Esophagus squamous epithelium (tissue), 5 donors: ENCODE measurements at places on chromosomes 3 and 15. TPM values are rescaled to one million over a fixed set of nuclear protein-coding genes. Genes with fewer than 3 reads are reported as not detected.

The OR5K2 gene
- not detected for total RNA-seq

The PDZRN3 gene
- 54.9 TPM for total RNA-seq

The GATA2 gene
- total RNA-seq: 1.7 TPM

The DUOX2 gene
- 19.3 TPM for total RNA-seq

The SEMA4B gene
- total RNA-seq: 109 TPM

The KLHL40 gene
- total RNA-seq: not detected

The CACNA2D2 gene
- total RNA-seq: 0.57 TPM

The FURIN gene
- 27.7 TPM for total RNA-seq

The GMNC gene
- total RNA-seq: not detected

The CFAP20DC gene
- total RNA-seq: 9.8 TPM

The GABRG3 gene
- total RNA-seq: 0.08 TPM

The MAP4 gene
- 74.3 TPM for total RNA-seq

The C2CD4B gene
- total RNA-seq: 0.15 TPM

- no peak for DNase-seq
Measured at GRCh38 chr3:129705274-129705673, 98.8 kb upstream of the PLXND1 start.

DNA sequence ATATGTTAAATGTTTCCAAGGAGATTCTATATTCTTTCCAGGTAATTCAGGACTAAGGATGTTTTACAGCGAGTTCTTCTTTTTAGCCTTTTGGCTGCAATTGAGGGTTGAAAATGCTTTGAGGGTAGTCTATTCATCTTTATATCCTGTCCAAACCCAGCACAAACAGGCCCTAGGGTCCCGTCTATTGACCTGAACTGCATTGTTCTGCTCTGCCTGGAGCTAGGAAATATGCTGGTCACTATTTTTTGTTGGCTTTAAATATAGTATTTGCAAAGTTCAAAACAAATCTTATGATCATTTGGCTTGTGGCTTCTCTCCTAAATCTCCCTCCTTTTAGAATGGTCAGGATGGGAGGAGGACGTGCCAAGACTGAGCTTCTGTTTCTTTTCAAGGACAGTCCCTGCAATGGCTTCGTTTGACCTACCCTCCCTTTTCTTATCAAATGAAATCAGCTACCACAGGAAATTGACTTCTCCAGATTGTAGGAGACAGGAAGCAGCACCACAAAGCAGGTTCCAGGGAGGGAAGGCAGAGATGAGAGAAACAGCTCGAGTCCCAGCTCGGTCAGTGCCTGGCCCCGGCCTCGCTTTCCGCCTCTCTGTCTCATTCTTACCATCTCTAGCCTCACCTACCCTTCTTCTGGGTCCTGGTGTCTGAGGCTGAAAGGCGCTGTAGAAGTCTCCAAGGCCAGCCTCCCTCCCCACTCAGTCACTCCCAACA, 27.6 kb upstream of the NRROS start:
- DNase-seq: no peak

- DNase-seq: no peak
Measured at GRCh38 chr3:129446926-129447325, 6.9 kb downstream of the IFT122 start.

DNA sequence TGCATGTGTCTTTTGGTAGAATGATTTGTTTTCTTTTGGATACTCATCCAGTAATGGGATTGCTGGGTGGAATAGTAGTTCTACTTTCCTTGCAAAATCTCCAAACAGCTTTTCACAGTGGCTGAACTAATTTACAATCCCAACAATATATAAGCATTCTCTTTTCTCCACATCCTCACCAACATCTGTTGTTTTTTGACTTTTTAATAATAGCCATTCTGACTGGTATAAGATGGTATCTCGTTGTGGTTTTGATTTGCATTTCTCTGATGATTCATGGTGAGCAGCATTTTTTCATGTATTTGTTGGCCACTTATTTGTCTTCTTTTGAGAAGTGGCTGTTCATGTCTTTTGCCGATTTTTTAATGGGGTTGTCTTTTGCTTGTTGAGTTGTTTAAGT, 55.8 kb downstream of the ST8SIA2 start:
- no peak for DNase-seq

- no peak for DNase-seq
Measured at GRCh38 chr15:73518180-73518862, 75.4 kb downstream of the REC114 start.

- no peak for DNase-seq
Measured at GRCh38 chr15:92930776-92931175, 30.7 kb downstream of the CHD2 start.

DNA sequence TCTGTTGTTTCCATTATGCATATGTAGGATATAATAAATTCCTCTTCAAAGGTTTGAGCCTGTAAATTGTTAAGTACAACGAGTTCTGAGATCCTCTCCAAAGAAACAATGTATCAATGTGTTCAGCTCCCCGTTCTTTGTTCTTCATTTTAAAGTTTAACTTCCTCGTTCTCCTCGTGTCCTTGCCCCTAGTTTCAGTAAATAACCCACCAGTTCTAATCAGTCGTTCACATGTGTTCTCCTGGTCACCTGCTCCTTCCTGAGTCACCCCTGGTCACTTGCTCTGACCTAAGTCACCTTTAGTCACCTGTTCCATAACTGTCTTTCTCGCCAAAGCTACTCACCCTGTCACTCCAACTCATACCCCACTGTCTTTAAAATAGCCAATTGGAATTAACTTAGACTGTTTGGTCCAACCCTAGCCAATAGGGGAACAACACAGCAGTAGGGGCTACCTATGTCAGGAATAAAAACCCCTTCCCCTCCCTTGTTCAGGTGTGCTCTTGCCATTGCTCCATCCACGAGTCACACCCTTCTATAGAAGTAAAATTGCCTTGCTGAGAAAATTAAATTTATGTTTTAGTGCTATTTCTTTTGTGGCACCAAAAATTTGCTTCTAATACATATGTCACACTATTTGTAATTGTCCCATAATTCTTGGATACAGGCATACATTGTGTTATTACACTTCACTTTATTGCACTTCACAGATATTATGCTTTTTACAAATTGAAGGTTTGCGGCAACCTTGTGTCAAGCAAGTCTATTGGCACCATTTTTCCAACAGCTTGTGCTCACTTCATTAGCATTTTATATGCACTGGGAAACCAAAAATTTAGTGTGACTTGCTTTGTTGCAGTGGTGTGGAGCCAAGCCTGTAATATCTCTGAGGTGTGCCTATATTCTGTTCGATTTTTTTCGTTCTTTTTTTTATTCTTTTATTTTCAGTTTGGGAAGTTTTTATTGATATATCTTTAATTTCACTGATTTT, 15.3 kb upstream of the MCF2L2 start:
- DNase-seq: no peak

DNA sequence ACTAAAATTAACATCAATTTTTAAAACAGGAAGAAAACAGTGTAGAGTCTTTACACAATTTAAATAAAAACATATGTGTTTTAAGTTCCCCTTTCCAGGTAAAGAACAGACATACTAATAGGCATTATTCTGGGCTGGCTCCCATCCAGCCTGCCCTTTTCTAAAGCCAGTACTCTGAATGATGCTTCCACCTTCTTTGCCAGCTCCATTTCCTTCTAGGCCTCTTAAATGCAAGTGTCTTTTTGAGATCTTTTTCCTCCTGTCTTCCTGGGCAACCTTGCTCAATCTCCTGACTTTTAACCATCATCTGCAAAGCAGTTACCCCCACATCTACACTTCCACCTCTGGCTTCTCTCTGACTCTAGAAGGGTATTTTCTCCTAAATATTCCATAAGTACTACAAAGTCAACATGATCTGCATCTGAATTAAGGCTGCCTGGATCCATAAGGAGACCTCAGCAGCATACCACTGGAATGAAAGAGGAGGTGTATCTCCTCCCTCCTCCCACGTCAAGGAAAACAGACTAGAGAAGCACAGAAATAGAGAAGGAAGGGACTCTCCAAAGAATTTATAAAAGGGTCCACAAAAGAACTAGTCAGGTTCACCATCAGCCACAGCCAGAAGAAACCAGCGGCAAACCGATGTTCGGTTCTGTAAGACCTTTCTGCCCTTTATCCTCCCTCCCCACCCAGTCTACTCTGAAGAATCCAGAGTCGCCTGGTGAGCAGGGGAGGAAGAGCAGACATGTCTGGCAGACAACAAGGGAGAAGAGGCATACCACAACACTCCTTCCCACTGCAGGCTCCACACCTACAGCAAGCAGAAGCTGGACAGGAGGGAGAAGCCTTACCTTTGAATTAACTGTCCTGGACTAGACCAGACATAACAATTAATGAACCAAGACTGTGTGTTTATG, 47.1 kb downstream of the GOLIM4 start:
- DNase-seq: no peak

GRCh38 chr15:71183063-71183462, 67.8 kb downstream of the THSD4 start:
- DNase-seq: no peak

- DNase-seq: no peak
Measured at GRCh38 chr15:64452988-64453688, 7.2 kb upstream of the ZNF609 start.

- no peak for DNase-seq
Measured at GRCh38 chr3:45907769-45908705, 21.7 kb downstream of the CCR9 start.

- DNase-seq: no peak
Measured at GRCh38 chr3:117553461-117553860, 843.9 kb downstream of the TUSC7 start.

- no peak for DNase-seq
Measured at GRCh38 chr3:182491577-182491976, 301.7 kb upstream of the ATP11B start.

- DNase-seq: no peak
Measured at GRCh38 chr3:95312650-95313049, 1249.8 kb downstream of the NSUN3 start.

- no peak for DNase-seq
Measured at GRCh38 chr3:155188031-155188430, 105.5 kb downstream of the STRIT1 start.

GRCh38 chr3:23709987-23710386, 95.8 kb upstream of the UBE2E1 start:
- no peak for DNase-seq

DNA sequence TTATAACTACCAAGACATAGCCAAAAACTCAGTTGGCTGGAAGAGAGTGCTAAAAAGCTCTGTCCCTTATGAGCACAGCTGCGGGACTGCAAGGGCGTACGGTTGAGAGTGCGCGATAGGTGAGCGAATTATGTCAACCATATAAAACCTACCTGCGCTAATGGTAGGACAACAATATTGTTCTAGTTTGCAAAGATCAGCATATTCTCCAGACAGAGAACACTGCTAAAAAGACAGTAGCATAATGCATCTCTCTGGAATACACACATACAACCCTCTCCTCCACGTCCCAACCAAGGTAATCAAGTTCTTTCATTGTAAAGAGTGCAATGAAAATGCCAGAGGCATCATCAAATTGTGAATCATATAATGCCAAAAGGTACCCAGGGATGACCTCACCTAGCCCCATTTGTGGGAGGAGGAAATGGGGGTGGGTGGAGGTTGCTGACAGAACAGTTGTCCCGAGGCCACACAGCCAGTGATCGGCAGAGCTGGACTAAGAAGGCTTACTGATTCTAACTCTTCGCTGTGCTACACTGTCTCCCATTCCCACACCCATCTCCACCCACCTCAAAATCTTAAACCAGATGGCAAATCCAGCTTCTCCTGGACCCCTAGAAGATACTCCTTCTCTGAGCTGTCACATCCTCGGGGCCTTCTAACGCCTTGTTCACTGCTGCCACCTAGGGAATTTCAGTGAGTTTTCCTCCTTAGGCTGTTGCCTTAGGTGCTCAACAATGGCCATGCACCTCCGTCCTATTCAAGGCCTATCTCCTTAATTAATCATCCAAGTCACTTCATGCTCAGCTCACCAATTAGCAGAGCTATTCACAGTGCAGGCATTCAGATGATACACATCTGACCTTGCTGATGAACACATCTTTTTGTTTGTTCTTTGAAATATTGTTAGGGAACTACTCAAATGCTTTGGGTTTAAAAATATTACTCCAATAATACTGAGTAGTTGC, 60.7 kb downstream of the RPL22L1 start:
- no peak for DNase-seq

- no peak for DNase-seq
Measured at GRCh38 chr3:169562988-169563774, 100.3 kb downstream of the MECOM start.

GRCh38 chr15:55247766-55248427, 41.7 kb downstream of the RAB27A start:
- DNase-seq: no peak

GRCh38 chr3:51384055-51384725, 901 bp upstream of the MANF start:
- DNase-seq: no peak

GRCh38 chr3:45283471-45283870, 57.4 kb upstream of the TMEM158 start:
- DNase-seq: no peak

DNA sequence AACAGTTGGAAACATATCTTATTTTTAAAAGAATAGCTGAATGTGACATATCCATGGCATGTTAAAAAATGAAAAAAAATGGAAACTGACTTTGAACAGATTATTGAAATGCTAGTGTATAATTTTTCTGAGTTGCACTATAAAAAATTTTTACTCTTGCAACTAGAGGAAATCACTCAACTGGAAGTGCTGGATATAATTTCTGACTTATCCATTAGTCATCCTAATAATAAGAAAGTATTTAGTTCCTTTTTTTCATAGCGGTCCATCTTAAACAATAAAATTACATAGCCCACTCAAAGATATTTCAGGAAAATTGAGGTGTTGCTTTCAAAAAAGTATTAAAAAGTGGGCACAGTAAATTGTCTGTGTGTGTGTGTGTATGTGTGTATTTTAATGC, 80.7 kb downstream of the MBNL1 start:
- DNase-seq: no peak

GRCh38 chr3:134660046-134660441, 9.2 kb upstream of the KY start:
- no peak for DNase-seq
